ENCODE measurements at places on chromosomes 2 and 18.
A peak's percentile ranks its signal among the peaks of the same experiment; 100 is the strongest.

GRCh38 chr2:56266761-56267414 is 83.1 kb downstream of the CCDC85A start:
- no peak for DNase-seq

DNA sequence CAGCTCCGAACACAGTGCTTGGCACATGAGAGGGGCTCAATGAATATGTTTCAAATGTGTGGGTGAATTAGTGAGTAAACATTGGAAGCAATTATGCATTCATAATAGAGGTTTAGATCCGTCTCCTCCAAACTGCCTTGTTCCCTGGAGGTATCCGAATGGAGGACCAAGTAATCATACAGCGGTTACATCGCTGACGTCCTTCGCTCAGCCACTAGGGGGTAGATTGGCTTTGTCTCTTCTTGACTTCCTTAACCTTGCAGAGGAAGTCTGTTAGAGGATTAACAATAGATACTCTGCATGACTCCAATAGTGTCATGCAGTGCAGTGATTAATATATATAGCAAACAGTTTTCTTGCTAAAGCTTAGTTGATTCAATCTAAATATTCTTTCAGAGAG is 517.0 kb downstream of the PTPRM start:
- DNase-seq = no peak

GRCh38 chr18:12391487-12392165 is 14.6 kb upstream of the AFG3L2 start:
- peak; percentile 60 for DNase-seq

DNA sequence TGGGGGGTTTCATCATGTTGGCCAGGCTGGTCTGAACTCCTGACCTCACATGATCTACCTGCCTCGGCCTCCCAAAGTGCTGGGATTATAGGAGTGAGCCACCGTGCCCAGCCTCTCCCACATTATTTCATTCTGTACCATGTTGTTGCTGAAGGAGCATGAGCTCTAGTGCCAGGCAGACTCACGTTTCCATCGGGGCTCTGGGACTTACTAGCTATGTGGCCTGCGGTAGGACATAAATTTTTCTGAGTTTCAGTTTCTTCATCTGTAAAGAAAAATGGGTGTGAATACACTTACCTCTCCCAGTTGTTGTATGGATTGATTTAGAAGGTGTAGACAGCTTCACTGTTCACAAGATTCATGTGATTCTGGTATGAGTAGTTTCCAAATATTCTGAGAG is 30.8 kb upstream of the CCL20 start:
- no peak for DNase-seq

DNA sequence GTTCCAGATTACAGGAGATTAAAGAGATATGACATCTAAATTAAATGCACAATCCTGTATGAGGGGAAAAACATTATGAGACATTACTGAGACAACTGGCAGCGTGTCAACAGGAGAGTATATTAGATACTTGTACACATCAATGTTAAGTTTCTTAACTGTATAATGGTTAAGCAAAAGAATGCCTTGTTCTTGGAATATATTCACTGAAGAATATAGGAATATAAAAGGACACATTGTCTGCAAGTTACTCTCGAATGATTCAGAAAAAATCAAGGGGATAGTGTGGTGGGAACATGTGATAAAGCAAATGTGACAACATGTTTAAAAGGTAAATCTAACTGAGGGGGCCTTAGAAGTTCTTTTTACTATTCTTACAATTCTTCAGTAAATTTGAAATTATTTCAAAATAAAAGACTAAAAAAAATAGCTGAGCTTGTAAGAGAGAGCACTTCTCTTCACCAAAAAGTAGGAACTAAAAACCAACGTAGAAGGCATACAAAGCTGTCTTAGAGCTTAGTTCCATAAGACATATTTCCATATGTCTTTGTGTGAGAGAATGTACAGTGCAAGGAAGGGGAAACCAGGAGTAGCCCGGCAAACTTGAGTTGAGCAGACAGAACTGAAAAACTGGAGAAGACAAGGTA is 7.5 kb downstream of the WDPCP start:
- no peak for DNase-seq

DNA sequence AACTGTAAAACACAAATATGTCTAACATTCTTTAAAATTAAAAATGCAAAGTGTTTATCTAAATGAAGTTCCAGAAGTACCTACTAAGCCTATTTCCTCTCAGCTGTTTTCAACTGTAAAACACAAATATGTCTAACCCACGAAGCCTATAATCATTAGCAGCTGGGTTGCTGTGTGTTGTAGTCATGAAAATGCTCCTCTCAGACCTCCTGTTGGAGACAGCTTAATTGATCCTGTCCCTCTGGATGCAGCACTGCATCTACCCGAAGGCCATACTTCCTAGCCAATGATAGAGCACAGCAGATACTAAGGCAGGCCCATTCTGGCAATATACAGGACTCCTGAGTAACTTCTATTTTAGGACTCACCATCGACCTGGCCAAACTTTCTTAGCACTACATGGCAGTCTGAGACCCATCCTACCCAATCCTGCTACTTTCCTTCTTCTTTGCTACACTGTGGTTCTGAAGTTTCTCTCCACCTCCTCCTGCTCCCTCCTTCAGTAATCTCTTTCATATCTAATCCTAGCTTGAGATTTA is 92.5 kb upstream of the RBBP8 start:
- no peak for DNase-seq

GRCh38 chr2:184316921-184317320 is 281.4 kb upstream of the ZNF804A start:
- DNase-seq = no peak

DNA sequence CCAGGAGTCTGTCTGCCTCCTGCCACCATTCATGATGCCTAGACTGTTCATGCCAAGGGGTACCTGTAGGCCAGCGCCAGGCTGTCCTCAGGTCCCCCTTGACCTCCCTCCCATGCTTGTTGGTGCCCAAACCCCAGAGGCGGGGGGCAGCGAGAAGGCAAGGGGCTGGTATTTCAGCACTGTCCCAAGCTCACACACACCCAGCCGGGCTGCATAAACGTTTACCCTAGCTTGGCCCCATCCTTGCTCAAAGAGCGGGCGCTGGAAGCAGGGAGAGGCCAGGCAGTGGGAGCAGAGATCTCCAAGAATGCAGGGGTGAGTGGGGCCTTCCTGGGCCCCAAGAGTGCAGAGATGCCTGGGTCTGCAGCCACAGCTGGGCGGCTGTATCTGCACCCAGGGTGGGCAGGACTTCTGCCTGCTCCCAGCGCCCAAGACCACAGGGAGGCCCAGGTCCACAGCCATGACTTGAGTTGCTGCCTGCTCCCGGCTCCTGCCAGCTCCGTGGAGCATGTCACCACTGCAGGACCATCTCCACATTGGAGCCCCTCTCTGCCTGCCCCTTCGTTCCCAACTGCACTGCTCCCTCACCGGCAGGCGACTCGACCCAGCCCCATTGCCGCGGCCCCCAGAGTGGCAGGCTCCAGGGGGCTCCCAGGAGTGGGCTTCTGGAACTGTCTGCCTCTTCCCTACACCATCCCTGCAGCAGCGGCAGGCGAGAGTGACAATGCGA is 616.6 kb downstream of the METTL4 start:
- no peak for DNase-seq

GRCh38 chr18:59200787-59201186 is 19.2 kb upstream of the GRP start:
- DNase-seq = no peak

GRCh38 chr2:176999301-176999700 is 213.3 kb upstream of the HNRNPA3 start:
- no peak for DNase-seq

DNA sequence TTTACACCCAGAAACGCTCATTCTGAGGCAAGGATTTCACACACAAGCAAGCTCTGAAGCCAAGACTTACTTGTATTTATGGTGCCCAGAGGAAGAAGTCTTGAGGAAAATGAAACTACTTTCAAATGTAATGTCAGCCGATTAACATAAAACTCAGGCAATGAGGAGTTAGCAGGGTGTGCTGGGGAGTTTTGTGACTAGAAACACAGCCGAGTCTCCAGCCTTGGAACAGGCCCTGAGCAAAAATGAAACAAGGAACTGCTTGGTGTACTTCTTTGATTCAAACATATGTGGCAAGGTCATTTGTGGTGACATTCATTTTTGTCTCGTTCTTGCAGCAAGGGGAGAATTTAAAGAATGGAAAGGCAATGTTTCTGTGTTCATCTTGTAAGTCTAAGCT is 4.5 kb downstream of the DYTN start:
- no peak for DNase-seq

DNA sequence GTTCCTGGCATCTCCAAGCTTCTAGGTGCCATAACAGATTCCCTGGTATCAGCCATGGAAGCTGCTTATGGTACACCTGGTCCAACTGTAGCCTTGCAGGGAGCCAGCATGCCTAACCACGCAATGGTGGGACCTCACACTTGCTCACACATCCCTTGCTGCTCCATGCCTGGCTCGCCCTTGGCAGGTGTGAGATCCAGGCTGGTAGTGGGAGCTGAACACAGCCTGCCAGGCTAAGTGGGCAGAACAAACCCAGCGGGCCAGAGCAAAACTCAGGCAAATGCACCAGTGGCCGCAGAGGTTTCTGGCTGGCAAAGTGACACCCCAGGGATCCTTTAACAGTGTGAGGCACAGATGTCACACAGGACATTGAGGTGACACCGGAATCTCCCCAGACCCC is 185.8 kb downstream of the NDUFA10 start:
- no peak for DNase-seq

GRCh38 chr2:97697252-97698235 is 15.8 kb upstream of the ZAP70 start:
- peak; percentile 95 for DNase-seq

DNA sequence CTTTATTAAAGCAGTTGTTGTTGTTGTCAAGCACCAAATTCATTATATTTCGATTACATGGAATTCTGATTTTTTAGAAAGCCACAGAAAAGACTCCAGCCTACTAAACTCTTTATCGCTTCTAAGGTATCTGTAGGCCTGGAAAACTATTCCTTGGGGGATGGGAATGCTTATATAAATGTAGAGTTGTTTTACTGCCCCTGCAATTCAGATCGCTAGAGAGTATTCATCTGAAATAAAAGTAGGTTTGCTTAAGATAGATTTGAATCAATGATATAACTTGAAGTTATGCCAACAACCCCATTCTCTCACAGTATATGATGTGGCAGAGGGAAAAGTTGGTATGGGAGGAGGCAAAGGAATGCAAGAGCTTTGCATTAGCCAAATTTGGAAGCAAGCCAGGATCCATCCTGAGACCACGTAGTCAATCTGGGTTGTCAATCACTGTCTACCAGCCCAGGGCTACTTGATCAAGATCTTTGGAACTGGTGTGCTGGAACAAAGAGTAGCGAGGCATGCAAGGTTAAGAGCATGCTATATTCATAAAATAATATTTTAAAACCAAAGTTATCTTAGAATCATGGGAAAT is 95.9 kb downstream of the LYPD6B start:
- no peak for DNase-seq

DNA sequence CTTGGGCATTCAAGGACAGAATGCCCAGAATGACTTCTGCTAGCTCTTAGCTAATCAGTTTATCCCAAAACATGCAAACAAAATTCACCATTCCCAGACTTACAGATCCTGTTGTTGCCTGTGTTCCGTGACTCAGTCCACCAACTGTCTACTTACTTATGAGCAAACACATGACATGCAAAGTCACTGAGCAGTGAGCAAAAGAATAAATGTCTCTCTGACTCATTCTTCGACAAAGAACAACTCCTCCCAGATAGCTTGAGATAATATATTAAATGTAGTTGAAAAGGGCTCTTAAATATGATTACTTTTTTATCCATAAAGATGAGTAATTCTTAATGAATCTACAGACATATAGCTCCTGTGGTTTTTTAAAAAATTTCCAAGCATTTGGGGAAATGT is 9.0 kb upstream of the CREG2 start:
- DNase-seq = no peak

- DNase-seq = no peak
These were observed 492.3 kb downstream of the ZEB2 start for GRCh38 chr2:144027593-144027992.

GRCh38 chr2:137670111-137670510 is 294.2 kb upstream of the HNMT start:
- DNase-seq = no peak

GRCh38 chr18:36756242-36756641 is 72.6 kb downstream of the TPGS2 start:
- no peak for DNase-seq

DNA sequence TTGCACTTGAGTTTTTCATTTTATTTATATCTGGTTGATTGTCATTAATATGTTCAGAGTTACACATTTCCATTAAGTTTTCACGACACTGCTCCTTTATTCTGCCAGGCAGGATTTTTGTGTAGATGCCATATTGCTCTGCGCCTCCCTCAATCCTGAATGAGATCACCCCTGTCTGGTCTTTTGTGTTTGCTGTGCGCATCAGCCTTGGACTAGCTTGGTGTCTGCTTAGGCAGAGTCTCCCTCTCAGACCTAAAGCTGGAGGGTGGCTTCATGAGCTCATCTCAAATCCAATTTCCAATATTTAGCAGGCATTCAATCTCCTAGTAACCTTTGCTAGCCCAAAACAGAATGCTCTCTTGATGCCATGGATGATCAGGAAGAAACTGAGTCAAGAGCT is 137.4 kb downstream of the SMAD7 start:
- DNase-seq = no peak

DNA sequence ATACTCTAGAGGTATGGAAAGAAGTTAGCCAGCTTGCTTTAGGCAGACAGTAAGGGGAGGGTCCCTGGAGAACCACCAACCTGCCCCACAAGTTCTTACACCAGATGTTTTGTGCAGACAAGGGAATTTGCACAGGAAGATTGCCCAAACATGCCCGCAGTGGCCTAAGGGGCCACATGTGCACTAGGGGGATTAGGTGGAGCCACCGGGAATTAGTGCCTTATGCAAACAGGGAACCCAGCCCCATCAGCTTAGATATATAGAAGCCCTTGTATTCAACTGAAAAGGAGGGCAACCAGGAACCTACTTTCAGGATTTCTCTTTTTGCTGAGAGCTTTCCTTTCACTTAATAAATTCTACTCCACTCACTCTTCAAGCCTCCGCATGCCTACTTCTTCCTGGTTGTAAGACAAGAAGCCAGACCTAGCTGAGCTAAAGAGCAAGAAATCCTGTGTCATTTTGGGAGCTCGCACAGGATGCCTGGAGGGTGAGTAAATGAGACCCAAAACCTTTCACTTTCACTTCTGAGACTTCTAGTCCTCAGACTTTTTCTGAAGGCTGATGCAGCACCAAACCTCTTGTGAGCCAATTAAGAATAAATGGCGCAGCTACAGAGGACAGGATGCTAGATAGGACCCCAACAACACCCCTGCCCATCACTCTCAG is 146.3 kb downstream of the GCA start:
- no peak for DNase-seq

DNA sequence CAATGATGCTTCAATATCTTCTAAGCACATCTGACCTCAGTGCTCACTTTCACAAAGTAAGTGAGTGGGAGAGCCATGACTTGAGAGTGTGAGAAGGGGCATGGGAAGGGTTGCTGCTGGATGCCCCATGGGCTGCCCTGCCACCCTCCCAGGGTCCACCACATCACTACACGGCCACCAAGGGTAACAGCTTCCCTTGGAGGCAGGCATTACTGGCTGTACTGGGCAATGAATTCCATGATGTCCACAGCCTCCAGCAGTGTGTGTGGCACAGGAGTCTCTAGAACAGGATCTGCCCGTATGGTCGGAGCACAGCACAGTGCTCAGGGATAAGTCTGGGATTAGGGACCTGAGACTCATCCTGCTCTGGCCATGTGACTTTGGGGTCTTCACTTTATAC is 481.0 kb upstream of the MYT1L start:
- no peak for DNase-seq
